Mucosa of gallbladder (tissue), 1 donor: ENCODE measurements at places on chromosomes 7 and 10.

DNA sequence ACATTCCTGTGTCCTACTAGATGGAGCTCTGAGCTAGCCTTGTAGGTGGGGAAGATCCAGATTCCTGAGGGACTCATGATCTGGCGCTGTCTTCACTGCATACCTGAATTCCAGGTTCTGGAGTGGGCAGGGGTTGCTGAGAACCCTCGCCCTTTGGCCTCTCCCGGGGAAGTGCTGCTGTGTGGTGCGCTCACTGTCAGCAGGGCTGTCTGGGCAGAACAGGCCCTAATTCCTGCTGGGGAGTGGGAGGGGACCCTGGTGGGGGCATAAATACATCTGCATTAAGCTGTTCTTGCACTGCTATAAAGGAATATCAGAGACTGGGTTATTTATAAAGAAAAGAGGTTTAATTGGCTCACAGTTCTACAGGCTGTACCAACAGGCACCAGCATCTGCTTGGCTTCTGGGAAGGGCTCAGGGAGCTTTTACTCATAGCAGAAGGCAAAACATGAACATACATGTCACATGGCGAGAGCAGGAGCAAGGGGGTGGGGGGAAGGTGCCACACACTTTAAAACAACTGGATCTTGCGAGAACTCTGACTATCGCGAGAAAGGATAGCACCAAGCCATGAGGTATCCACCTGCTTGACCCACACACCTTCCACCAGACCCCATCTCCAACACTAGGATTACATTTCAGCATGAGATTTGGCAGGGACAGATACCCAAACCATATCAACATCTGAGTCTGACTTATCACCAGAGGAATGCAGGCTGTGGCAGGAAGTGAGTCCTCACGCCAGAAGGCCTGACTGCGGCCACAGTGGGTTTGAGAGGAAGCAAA is 115.0 kb downstream of the ADCY1 start:
- no peak for DNase-seq

- DNase-seq, result no peak
Observed at GRCh38 chr10:124707144-124707467, 37.1 kb downstream of the FAM53B start.

GRCh38 chr10:124703372-124703771 is 40.8 kb downstream of the FAM53B start:
- DNase-seq, result no peak

DNA sequence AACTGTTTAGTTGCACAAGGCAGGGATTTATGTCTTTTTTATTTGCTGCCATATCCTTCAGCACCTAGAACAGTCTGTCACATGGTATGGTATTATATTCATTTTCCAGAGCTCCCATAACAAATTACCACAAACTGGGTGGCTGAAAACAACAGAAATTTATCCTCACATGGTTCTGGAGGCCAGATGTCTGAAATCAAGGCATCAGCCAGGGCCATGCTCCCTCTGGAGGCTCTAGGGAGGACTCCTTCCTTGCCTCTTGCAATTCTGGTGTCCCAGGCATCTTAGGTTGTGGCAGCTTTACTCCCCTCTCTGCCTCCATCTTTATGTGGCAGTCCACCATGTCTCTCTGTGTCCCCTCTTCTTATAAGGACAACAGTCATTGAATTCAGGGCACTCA is 43.1 kb downstream of the MET start:
- DNase-seq, result no peak

GRCh38 chr7:142375710-142376313 is 118.0 kb upstream of the PRSS58 start:
- peak; percentile 53 for DNase-seq

DNA sequence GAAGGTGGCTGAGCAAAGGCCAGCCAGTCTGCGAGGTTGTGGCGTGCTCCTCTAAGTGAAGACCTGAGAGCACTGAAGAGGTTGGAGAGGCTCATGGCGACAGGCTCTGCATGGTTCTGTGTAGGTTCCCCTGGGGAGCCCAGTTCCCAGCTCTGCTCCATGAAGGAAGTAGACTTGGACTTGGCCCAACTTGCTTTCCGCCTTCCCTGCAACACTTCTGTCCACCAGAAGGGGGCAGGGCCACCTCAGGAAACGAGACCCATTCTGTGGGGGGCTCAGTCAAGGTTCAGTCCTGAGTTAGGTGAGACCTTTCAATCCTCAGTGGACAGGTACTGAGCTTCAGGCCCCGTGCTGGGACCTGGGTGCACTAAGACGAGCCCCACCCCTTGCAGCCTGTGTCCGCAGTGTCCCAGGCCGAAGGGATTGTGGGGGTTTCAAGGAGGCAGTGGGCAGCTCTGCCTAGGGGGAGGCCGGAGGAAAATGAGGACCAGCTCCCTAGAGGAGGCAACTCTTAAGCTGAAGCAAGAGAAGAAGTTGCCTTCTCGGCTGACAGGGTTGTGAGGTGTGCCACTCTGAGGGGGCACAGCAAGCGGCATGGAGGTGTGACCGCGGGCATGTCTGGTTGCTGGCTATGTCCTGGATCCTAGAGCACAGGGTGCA is 15.0 kb upstream of the PCBD1 start:
- peak; percentile 58 for DNase-seq

GRCh38 chr10:112446055-112446854 is 459 bp downstream of the ZDHHC6 start:
- no peak for DNase-seq

- DNase-seq, result no peak
Observed at GRCh38 chr7:10939237-10939910, 34.3 kb upstream of the PHF14 start.

DNA sequence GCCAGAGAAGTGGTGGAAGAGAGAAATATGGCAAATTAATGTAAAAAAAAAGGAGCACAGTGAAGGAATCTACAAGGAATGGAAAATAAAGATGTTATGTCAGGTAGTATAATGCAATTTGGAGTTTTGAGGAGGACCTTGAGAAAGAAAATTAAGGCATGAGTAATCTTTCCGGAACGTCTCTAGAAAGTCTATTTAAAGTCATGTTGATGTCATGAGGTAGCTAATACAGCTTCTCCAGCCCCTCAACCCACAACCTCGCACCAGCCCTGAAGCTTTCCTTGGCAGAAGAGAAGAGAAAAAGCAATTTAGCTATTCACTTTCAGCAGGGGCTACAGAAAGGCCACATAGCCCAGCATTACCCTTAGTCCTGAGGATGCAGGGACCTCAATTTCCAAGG is 22.5 kb downstream of the TRDMT1 start:
- DNase-seq, result no peak

GRCh38 chr10:76968483-76968882 is 669.1 kb downstream of the KCNMA1 start:
- DNase-seq, result no peak

DNA sequence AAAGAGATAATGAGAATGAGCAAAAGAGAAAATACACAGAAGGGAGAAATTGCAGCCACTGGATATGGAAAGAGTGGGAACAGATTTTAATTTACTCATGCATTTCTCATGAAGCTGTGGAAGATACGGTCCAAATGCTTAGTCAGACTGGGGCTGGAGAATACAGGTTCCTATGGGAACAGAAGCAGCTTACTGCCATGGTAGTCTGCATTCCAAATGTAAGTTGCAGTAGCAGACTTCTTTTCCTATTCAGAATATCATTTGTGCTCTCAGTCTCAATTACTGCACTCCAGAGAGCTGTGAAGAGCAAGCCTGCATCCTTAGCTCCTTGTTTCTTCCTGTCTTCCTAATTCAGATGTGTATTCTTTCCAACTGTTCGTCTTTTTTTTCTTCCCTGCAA is 190.8 kb upstream of the TMEM196 start:
- DNase-seq, result no peak

- no peak for DNase-seq
Observed at GRCh38 chr10:6674291-6674690, 94.2 kb upstream of the PRKCQ start.

DNA sequence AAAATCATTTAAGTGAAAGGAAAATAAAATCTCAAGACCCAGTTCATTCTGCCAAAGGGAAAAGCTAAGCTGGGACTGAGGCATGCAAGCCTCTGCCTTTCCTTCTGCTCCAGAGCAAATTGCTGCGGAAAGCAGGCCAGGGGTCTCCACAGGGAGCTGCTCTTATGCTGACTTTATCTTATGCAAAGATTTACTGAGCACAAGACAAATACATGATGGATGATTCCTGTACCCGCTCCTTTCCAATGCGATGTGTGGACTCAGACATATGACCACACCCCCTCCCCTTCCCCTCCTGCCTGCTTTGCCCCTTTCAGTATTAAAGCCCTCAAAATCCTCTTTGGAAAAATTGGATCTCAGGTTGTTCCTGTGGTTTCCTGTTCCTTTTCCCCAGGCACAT is 74.2 kb upstream of the INSIG1 start:
- no peak for DNase-seq

DNA sequence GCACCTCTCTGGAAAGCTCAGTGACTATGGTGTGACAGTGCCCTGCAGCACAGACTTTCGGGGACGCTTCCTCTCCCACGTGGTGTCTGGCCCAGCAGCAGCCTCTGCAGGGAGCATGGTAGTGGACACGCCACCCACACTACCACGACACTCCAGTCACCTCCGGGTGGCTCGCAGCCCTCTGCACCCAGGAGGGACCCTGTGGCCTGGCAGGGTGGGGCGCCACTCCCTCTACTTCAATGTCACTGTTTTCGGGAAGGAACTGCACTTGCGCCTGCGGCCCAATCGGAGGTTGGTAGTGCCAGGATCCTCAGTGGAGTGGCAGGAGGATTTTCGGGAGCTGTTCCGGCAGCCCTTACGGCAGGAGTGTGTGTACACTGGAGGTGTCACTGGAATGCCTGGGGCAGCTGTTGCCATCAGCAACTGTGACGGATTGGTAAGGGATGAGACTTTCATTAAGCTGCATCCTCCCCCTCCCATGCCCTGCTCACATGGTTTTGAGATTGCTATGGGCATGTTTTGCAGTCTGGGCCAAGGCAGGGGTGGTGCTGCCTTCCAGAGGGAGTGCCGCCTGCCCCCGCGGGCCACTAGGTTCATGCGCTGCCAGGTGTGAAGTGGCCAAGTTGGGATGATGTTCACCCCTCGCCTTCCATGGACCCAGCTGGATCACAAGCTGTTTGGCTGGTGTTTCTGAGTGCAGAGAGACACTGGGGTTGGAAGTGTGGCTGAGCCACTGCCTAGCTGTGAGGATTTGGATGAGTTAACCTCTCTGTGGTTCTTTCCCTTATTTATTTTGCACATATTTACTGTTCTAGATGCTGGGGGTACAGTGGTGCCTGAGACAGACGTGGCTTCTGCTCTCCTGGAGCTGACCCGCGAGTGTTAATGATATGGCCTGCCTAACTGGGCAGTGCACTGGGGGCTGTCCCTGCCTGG is 2.5 kb downstream of the ADAMTS14 start:
- no peak for DNase-seq

DNA sequence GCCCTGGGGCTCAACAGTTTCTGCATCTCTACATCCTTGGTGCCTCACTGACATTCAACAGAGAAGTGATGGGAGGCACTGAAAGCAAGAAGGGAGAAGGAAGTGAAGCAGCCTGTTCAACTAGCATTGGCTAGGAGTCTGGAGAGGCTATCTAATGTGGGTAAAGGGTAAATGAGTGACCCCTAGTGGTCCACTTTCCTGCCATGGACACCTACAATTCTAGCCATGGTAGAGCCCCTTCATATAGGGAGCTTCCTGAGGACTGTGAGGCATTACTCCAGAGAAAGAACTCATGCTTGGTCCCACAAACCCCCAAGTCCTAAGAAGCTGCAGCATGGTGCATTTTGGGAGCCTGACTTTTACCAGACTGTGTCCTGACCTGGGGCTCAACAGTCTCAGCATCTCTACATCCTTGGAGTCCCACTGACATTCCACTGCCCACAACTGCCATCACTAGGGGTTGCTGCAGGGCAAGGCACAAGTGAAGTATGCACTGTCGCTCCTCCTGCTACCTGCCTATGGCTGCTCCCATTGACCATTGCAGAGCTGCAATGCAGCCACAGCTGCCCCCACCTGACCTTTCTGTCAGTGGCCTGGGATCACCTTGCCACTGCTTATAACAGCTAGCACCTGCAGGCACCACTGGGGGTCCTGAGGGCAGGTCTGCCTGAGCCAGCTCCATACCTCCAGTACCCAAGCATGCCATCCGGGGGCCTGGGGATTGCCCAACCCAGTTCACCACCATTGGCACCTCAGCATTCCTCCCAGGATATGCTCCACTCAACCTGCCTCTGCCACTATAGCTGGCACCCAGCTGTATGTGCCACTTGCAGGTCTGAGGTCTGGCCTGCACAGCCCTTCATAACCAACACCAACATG is 44.1 kb upstream of the CDK6 start:
- no peak for DNase-seq

DNA sequence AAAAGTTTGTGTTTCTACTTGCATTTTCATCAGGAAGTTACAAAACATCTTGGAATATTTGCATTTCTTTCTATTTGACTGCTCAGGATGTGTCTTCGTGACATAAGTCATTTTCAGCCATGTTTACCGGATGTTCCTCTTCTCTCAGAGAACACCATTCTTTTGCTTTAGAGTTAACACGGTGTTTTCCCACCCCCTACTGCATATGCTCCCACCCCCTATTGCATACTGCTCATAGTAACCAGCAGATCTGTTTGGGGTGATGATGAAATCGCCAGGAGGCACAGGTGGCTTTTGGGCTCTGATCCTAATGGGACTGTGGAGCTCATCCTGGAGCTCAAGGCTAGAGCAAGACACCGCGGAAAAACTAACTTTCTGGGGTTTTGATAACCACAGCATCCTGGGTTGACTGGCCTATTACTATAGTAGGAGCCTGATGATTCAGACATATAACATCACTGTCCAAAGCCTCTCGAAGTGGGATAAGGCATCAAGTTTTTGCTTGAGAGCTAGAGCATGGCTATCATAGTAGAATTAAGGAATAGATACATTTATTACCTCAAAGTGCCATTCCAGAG is 65.1 kb upstream of the BET1 start:
- no peak for DNase-seq

GRCh38 chr7:91940171-91940570 is 491 bp upstream of the AKAP9 start:
- no peak for DNase-seq

- DNase-seq, result no peak
Observed at GRCh38 chr10:99775850-99776249, 6.6 kb upstream of the ABCC2 start.

- DNase-seq, result no peak
Observed at GRCh38 chr10:121639416-121639815, 41.2 kb upstream of the FGFR2 start.

GRCh38 chr10:76067447-76067846 is 636.0 kb downstream of the LRMDA start:
- no peak for DNase-seq

DNA sequence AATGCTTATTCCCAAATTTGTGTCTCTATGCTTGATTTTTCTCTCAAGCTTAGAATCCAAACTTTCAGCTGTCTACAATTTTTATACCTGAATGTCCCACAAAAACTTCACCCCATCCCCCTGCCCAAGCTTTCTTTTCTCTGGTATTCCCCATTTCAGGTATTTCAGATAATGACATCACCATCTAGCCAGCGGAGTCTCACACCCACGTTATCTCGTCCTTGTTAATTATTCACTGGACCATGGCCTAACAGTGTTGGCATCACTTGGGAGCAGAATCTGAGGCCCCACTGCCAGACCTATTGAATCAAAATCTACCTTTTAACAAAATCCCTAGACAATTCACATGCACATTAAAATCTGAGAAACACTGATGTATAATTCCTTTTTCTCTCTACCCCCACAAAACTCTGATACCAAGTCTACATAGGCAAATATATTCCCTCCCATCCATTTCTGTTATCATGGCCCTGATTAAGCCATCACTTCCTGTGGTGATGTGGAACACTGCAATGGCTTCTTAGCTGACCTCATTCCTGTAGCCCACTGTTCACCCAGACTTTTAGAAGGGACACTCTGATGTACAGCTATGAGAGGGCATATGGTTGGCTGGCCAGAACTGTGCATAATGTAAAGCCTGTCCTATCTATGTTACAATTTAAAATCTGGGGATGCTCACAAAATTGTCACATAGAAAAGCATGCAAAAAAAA is 31.4 kb downstream of the ZNF438 start:
- DNase-seq, result peak; percentile 44
